ENCODE measurements at places on chromosomes 5 and 9.

DNA sequence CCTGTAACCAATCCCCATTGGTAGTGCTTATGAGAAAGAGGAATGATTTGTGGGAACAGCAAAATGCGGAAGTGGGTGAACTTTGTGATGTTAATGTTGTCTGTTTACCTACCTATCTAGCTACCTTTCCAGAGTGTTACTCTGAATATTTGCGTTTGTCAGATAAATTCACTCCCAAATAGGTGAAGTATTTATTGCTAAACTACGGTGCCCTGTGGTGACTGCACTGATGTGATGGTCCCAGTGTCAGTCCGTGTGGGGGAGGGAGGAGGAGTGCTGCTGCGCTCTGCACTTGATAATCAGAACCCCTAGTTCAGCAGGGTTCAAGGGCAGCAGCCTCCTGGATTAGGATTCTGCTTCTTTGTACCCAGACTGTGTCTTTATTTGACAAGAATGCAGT lies 55.3 kb downstream of the TJP2 start:
- DNase-seq: no peak

DNA sequence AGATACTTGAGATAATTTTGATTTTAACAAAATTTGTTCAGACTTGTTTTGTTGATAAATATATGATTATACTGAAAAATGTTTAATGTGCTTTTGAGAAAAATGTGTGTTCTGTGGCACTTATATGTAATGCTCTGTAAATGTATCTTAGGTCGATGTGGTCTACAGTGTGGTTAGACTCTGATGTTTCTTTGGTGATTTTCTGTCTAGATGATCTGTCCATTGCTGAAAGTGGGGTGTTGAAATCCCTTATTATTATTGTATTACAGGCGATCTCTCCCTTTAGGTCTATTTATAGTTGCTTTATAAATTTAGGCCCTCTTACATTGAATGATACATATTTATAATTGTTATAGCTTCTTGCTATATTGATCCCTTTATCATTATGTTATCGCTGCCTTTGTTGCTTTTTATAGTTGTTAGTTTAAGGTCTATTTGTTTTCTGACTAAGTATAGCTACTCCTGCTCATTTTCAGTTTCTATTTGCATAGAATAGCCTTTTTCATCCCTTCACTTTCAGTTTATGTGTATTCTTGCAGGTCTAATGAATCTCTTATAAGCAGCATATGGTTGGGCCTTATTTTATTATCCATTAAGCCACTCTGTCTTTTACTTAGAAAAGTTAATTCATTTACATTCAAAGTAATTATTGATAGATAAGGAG lies 124.3 kb downstream of the MRPS30 start:
- DNase-seq: no peak

- no peak for DNase-seq
Measured at GRCh38 chr5:172493002-172493401, 38.7 kb upstream of the SH3PXD2B start.

DNA sequence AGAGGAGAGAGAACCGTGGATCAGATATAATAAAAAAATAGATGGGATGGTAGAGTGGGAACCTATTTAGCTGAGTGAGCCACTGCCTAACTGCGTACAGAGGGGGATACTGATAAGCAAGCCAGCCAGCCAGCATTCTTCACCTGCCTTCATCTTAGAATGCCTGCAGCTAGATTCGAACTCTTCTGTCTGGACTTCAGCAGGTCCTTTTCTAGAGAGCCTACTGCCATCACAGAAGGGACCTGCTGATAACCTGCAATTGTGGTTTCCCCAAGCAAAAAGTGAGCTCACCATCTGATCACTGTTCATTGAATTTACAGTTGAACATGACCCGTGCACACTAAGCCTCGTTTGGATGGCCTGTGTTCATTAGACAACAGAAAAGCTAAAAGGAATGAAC lies 109.4 kb downstream of the CDC42SE2 start:
- no peak for DNase-seq

DNA sequence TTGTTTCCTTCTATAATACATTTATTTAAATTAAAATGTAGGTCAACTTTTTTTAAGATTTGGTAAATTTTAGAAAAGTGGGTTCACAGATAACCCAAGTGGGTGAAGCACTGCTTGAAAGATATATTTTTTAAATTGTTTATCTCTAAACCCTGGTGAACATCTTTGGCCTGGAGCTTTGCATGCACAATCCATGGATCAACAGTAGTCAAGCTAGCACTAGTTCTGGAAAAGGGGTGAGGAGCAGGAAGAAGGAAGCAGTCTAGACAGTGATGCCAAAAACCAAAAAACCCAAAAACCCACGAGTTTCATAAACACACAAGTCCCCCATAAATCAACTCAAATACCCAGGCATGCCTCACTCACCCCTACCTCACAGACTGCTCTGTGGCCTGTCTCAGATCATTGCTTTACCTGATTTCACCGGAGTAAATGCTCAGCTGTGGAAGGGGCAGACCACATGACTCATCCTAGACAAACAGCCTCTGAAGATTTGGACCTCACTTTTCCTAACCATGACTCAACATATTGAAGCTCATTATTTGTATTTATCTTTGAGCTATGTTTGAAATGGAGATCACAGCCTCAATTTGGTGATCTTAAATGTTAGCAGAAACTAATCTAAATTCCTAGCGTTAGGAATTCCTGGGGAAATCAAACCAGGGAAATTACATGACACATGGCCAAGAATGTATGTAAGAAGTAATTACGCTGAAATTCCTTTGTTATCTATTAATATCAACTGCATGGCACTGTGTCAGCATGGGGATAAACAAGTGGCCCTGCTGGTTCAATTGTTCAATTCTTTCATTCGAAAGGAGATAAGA lies 149.6 kb downstream of the ZNF608 start:
- DNase-seq: no peak

- peak; percentile 46 for DNase-seq
Measured at GRCh38 chr9:88173378-88173999, 35.2 kb upstream of the SPATA31C2 start.

GRCh38 chr9:36913393-36914211 lies 120.5 kb downstream of the PAX5 start:
- DNase-seq: no peak

- peak; percentile 68 for DNase-seq
Measured at GRCh38 chr5:102797322-102797884, 42.3 kb downstream of the PAM start.

- DNase-seq: no peak
Measured at GRCh38 chr9:126238415-126238814, 88.2 kb upstream of the MVB12B start.

GRCh38 chr5:57627661-57628060 lies 145.1 kb upstream of the ACTBL2 start:
- DNase-seq: no peak

GRCh38 chr5:65742565-65743231 lies 20.7 kb downstream of the NLN start:
- peak; percentile 15 for DNase-seq

DNA sequence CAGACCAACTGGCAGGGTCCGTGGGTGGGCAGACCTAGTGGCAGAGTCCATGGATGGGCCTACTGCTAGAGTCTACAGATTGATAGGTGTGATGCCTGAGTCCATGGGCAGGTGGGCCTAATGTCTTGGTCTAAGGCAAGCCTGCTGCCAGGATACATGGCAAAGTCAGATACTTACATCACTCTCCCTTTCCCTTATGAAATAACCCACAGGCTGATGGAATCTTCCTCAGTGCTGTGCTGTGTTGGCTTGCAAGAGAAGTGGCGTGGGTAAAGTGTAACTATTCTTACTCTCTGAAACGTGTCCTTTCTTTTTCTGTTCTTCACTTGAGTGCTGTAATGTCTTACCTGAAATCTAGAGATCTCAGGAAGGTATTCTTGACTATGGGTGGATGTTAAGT lies 67.3 kb upstream of the ADRB2 start:
- no peak for DNase-seq

- no peak for DNase-seq
Measured at GRCh38 chr9:109378316-109378715, 57.5 kb upstream of the EPB41L4B start.

DNA sequence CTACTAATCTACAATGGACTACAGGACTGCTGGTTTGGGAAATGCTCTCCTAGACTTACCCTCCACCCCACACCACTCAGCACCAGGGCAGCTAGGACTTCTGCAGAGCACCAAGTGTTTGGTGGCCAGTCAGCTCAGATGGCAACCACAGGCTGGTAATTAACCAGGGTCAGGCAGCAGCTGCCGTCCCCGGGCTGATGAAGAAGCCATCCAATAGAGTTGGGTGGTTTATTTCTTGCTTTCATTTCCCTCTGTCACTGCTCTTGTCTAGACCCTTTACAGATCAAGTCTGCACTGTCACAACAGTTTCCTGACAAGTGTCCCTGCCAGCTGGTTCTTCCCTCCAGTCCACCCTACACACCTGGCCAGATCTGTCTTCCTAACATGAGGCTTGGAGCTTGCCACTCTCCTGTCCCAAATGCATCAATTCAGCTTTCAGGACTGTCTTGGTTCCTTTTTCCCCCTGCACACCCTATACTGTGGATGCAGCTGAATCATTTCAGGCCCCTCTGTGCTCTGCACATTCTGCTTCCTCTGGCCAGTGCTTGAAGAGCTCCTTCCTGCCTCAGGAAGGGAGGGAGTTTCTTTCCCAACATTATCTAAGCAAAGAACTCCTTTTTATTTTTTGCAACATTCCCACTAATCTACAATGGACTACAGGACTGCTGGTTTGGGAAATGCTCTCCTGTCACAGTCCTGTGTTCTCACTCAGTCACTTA lies 30.2 kb upstream of the HSPA9 start:
- no peak for DNase-seq

- DNase-seq: no peak
Measured at GRCh38 chr9:101902051-101902450, 163.6 kb upstream of the GRIN3A start.

DNA sequence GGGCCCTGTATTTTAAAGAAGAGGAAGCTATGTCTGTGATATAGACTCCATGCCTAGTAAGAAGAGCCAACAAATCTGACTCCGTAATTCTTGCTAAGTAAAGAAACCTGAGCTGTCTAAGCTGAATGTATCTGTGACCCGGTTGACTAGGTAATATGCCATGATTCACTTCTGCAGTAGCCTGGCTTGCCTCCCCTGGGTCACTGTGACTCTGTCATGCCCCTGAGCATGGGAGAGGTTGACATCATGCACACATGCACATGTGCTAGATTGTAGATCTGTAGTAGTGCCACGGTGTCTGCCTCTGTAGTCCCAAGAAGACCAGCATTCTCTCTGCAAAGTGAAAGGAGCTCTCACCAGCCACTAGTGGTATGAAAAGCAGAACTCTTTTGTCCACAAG lies 9.1 kb downstream of the SLC22A5 start:
- DNase-seq: no peak

- DNase-seq: no peak
Measured at GRCh38 chr9:112316258-112316943, 17.0 kb downstream of the PTBP3 start.

- no peak for DNase-seq
Measured at GRCh38 chr9:129290606-129291005, 112.5 kb upstream of the IER5L start.

DNA sequence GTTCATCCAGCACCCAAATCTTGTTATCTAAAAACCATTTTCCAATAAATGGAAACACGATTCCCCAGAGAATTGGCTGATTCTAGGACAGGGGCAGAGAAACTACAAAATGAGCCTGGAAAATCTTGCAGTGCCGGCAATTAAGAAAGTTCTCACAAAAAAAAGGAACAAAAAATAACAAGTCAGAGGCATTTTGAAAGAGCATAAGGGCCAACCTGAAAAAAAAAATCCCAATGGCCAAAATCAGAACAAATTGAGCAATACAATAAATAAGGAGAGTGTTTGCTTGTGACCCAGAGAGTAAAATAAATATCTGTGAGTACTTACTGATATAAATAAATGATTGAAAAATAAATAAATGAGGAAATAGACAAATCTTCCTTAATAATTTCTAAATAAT lies 55.1 kb upstream of the S1PR3 start:
- DNase-seq: no peak
